Stimulated activated CD4-positive, alpha-beta T cell treated with anti-CD3 and anti-CD28 coated beads, Interleukin-15, amount 100 ng/mL, for 1 hour (primary cell): ENCODE measurements at places on chromosomes 5 and 9.

- DNase-seq, result no peak
Observed at GRCh38 chr5:58197875-58198274, 262.0 kb downstream of the PLK2 start.

GRCh38 chr5:76594107-76594506, 29.1 kb downstream of the F2RL2 start:
- DNase-seq, result no peak

DNA sequence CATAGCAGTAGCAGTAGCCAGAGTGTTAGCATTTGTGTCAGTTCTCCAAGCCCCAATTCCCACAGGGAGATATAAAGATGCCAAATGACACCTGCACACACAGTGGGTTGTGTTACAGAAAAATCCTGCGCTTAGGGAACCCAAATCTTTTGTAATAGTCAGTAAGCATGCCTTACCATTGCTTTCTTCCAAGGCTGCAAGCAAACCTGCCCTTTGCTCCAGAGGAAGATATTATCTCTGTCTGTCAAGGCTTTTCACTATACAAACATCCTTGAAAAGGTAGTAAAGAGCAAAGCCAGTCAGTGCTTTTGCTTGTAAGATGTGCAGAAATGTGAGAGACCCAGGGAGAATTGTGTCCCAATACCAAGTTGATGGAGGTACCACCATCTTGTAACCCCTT, 2.9 kb downstream of the ANKDD1B start:
- no peak for DNase-seq

DNA sequence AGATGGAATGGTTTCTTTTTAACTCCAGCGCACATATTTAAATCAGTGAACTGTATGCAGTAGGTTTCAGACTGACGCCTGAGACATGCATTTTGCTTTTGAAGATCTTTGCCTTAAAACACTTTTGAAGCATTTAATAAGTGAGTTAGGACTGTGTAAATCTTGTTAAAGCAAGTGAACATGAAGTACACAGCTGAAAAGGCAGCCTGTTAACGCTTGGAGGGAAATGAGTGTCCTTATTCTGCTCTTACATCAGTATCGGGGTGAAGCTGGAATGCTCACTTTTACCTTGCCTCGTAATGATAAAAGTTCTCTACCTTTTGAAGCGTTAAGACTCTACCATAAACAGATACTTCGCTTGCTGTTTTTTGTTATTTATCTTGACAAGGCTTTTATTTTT, 552.2 kb downstream of the ZNF608 start:
- DNase-seq, result no peak

DNA sequence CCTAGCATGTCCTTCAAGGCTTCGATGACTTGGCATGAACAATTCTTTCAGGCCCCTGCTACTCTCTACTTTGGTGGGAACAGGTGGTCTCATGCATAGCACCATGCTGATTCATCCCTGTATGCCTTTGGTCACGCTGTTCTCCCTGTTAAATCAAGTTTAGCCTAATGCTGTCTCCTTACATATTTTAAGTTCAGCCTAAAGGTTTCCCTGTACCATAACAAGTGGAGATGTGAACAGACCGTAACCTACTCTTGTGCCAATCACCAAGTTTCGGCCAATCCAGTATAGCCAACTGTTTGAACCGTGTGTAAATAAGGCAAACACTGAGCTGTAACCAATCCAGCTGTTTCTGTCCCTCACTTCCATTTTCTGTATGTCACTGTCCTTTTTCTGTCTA, 8.0 kb downstream of the GAS1 start:
- no peak for DNase-seq

DNA sequence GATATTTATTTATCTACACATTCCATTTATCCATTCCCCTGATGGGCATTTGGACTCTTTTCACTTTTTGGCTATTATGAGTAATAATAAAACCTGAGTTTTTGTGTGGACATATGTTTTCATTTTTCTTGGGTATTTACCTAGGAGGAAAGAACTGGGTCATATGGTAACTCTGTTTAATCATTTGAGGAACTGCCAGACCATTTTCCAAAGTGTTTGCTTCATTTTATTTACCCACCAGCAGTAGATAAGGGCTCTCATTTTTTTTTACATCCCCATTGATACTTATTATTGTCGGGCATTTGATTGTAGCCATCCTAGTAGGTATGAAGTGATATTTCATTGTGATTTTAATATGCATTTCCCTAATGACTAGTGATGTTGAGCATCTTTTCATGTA, 7.7 kb upstream of the PTPDC1 start:
- DNase-seq, result no peak

DNA sequence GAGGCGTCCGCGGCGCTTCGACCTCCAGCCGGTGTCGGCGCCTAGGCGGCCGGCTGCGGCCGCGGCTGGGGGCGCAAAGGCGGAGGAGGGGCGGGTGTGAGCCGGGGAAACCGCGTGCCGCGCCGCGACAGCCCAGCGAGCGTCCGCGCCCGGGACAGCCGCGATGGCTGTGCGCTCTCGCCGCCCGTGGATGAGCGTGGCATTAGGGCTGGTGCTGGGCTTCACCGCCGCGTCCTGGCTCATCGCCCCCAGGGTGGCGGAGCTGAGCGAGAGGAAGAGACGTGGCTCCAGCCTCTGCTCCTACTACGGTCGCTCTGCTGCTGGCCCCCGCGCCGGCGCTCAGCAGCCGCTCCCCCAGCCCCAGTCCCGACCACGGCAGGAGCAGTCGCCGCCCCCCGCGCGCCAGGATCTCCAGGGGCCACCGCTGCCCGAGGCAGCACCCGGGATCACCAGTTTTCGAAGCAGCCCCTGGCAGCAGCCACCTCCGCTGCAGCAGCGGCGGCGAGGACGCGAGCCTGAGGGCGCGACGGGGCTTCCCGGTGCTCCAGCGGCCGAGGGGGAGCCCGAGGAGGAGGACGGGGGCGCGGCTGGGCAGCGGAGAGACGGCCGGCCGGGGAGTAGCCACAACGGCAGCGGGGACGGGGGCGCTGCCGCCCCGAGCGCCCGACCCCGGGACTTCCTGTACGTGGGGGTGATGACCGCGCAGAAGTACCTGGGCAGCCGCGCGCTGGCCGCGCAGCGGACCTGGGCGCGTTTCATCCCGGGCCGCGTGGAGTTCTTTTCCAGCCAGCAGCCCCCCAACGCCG, 605 bp downstream of the CHSY3 start:
- DNase-seq, result no peak

GRCh38 chr5:64514612-64515011, 8.8 kb downstream of the RGS7BP start:
- DNase-seq, result no peak

DNA sequence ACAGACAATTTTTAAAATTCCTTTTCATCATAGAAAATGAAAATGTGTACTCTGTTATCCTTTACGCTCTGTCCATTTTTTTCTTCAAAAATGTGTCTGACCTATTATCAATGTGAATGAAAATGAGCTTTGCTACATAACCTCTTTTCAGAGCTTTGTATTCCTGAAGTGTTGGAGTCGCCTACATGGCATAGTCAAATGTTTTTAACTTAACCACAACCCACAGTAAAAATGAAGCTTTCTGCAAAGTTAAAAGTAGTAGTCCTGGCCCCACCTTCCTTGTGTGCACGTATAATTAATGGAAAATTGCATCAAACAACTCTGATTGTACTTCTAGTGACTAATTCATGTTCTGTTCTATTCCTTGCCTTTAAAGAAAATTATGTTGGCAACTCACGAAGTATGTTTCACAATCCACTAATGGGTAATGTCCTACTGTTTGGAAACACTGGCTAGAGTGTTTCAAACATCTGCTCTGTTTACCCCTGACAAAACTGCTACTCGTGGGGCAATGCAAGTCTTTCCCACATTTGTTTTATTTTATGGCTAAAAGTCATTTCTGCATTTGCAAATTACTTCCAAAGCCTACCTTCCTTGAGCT, 18.6 kb upstream of the PSAT1 start:
- DNase-seq, result no peak

GRCh38 chr9:137838576-137838975, 39.0 kb upstream of the CACNA1B start:
- DNase-seq, result no peak

GRCh38 chr5:60161340-60161934, 267.9 kb upstream of the PDE4D start:
- DNase-seq, result no peak

- no peak for DNase-seq
Observed at GRCh38 chr5:92544596-92544995, 1036.4 kb downstream of the NR2F1-AS1 start.

GRCh38 chr5:123294544-123294943, 128.7 kb downstream of the CEP120 start:
- no peak for DNase-seq

DNA sequence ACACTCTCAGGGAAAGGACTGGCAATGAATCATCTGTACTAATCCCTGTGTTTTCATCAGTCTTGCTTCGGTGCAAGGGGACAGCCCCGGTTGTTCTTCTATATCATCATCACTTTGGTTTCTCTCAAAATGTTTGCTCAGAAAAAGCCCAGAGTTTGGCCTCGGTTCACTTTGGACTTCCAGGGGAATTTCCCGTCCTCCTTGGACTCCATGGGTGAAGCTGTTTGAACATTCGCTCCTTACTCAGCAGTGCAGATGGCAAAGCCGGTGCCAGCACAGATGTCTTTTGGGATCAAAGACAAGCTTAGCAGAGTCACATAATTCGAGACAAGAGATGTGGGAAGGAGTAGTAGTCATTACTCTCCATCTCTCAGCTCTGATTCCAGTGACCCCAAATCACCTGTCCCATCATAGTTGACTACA, 69.8 kb upstream of the TNFSF8 start:
- DNase-seq, result no peak

DNA sequence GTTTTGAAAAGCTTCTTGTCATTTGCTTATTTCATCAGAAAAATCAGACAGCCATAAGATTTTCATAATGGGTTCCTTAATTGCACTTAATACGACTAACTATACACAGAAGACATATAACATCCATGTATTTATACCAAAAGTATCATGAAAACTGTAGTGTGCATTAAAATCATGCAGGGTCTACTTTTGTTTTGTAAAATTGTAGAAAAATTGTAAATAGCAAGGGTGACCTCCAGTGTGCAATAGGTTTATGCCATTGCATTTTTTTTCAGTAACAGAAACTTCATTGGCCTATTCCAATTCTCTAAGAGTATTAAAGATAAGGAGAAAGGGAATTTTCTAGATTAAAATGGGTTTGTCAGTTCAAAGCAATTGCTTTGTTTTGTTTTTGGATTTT, 307.6 kb downstream of the KIAA0825 start:
- DNase-seq, result no peak

- no peak for DNase-seq
Observed at GRCh38 chr5:128596071-128596470, 58.0 kb upstream of the FBN2 start.

DNA sequence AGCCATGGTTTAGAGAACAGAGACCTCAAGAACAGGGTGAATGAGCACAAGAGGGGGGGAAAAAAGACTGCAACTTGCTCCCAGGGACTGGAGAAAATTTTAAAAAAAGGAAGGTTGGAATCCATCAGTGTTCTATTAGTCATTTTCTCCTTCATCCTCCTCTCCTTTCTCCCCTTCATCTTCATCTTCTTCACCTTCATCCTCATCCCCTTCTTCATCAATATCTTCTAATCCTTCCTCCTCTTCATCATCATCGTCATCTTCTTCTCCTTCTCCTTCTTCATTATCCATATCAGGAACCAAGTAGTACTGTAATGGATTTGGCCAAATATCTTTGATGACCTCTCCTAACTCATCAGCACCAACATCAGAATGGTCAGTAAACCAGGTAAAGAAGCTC, 86.1 kb downstream of the LIX1 start:
- DNase-seq, result no peak

- no peak for DNase-seq
Observed at GRCh38 chr9:109771796-109772531, 8.0 kb upstream of the PALM2AKAP2 start.

- no peak for DNase-seq
Observed at GRCh38 chr9:84710701-84711397, 41.3 kb downstream of the NTRK2 start.

- no peak for DNase-seq
Observed at GRCh38 chr9:97556721-97557605, 55.5 kb downstream of the TMOD1 start.

DNA sequence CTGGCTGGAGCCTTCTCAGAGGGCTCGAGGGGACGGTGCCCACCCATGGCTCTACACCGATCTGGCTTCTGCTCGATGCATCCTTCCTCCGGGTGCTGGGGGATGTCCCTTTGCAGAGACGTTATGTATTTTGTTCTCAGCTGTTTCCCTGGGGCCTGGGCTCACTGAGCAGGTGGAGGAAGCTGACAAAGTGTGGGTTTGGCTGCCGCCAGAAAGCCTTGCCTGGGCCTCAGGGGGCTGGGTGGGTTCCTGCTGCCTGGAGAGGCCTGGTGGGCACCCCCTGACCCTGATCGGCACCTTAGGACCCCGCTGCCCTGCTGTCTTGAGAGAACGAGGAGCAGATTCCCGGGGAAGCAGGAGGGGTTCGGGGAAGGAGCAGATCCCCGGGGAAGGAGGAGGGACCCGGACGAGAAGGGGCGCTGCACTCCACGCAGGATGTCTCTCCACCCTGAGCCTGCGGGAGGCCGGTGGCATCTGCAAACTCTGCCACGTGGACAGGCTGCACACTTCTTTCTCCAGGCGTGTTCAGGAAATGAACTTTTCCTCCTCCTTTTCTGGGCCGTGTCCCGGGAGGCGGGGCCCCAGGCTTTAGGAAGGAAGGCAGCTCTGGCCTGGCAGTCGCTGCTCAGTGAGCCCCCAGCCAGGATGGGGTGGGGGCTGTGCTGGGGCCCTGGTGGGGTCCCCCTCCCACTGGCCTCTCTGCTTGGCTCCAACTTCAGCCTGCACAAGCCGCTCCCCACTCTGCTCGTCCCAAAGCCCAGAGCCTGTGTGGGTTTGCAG, 148.9 kb downstream of the RXRA start:
- DNase-seq, result peak; percentile 11

- no peak for DNase-seq
Observed at GRCh38 chr9:110520120-110520701, 59.3 kb downstream of the SVEP1 start.

DNA sequence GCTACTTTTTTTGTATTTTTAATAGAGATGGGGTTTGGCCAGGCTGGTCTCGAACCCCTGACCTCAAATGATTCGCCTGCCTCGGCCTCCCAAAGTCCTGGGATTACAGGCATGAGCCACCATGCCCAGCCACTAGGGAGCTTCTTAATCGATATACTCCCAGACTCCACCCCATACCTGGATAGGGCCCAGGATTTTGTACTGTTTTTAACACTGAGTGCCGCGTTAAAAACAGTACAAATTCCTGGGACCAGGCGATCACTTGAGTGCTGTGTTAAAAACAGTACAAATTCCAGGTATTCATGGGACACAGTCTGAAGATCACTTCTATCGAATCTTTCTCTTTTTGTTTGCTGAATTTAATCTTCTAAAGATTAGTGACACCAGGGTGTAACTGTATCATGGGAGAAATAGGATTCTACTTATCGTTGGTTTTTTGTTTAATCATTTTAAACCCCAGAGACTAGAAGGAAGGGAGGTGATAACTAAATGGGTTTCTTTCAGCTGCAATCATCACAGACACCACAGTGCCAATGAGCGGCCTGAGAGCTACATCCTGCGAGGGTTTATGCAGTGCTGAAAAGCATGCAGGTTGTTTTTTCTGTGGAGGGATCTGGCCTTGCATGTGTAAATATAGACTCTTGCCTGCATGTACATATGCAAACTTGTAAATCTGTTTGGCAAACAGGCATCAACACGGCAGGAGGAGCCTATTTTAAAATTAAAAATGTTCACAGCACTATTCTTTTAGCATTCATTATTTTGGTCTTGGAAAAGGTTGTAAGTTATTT, 303.8 kb upstream of the WWC1 start:
- DNase-seq, result no peak

GRCh38 chr5:181133610-181134231, 2.8 kb upstream of the OR2V1 start:
- DNase-seq, result no peak

GRCh38 chr5:132500931-132501628, 10.5 kb upstream of the IRF1 start:
- DNase-seq, result peak; percentile 54

- no peak for DNase-seq
Observed at GRCh38 chr5:18433336-18433735, 799.1 kb downstream of the TAF11L14 start.
